ENCODE measurements at places on chromosomes 7 and 10.

- no peak for DNase-seq
Measured at GRCh38 chr10:77305650-77306632, 331.7 kb downstream of the KCNMA1 start.

DNA sequence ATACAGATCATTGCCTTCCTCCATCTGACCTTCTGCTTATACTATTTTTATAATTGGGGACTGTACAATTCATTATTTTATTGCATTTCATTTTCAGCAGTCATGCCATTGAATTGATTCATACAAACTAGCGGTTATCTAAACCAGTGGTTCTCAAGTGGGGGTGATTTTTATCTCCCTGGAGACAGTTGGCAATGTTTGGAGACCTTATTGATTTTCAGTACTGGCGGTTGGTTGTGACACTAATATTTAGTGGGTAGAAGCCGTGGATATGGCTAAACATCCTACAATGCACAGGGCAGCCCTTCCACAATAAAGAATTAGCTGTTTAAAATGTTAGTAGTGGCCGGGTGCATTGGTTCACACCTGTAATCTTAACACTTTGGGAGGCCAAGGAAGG, 765.9 kb downstream of the LRMDA start:
- DNase-seq: no peak

GRCh38 chr7:150801242-150801945, 825 bp downstream of the TMEM176A start:
- DNase-seq: no peak

DNA sequence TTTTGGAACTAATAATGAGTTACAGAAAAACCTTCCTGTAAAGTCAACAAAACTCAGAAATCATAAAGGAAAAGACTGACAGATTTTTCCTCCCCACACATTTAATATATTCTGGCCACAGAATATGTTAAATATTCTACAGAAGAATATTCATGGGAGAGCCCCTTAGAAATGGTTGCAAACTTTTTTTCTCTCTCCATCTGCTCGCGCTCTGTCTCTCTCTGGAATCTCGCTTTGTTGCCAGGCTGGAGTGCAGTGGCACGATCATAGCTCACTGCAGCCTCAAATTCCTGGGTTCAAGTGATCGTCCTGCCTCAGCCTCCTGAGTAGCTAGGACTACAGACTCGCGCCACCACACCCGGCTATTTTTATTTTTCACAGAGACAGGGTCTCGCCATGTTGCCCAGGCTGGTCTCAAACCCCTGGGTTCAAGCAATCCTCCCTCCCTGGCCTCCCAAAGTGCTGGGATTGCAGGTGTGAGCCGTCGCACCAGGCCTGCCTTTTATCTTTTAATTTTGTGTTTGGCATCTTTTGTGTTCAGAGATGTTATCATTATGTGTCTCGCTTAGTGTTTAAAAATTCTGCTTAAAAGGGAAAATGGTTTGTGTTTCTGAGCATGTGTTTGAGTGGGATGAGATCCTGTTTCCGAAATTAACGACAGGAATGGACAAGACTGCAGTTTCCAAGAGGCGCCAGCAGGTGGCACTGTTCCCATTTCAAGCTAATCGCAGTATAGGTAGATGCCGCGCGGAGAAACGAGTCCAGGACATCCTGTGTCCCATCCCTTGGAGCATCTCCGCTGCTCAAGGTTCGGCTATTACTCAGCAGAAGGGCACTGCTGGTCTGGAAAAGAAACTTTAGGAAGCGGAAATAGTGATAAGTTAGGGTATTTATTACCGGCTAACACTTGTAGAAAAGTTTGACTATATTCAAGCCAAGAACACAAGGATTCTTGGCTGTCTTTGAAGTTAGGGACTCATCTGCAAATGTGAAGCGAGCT, 23.1 kb upstream of the ST7 start:
- peak; percentile 71 for DNase-seq

DNA sequence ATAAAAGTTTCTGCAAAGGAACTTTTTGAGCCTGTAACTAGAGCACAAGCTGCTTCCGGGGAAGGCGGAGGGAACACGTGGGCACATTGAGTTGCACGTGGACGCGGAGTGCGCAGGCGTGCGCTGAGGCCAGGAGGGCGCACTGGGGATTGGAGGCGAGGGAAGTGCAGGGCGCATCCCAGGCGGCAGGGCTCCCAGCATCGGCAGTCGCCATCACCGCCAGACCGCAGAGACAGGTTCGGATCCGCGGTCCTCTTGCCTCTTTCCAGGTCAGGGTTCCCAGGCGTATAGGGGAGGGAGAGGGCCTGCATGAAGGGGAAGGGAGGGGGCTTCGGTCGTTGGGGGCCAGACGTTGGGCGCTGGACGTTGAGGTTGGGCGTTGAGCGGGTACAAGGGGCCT, at the start of gene TDRD1:
Gene TDRD1 (plus strand): TSS at position 206 of the 400 bp plus-strand sequence. CDS start 8,479 bp downstream, outside the sequence.
- no peak for DNase-seq

DNA sequence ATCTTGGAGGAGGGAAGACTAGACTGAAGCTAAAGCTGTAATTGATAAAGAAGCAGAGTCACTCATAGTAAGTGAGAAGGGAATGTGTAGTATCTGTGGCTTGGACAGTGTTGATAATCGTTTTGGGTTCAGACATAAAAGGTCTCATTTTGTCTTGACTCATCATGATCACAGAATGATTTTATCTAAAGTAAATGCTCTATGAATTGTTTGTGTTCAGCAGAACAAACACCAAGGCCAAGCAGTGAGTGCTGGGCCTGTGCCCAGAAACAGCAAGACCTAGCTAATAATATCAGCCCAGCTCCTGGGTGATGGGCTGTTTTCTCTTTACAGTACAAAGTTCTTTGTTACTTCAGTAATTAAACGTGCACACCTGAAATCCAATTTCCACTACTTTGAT, 26.7 kb upstream of the CD36 start:
- no peak for DNase-seq

Measured in WERI-Rb-1 (cell line).